Stimulated activated CD8-positive, alpha-beta memory T cell treated with anti-CD3 and anti-CD28 coated beads, Interleukin-2, amount 100 ng/mL, for 1 hour (primary cell): ENCODE measurements at places on chromosomes 5 and 9.

DNA sequence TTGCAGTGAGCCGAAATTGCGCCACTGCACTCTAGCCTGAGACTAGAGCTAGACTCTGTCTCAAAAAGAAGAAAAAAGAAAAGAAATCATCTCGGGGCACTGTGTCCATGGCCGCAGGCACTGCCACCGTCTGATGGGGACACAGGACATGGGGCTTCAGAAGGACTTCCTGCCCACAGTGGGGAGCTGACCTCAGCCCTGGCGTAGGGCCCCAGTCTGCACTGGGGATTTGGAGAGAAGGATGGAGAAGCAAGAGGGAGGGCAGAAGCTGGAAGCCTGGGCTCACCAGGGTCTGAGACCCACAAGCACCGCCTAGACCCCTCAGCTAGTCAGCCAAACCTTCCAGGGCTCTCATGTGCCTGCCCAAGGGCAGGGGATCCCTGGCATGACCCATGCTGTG is 4.1 kb upstream of the SARDH start:
- no peak for DNase-seq

GRCh38 chr9:112774006-112774996 is 23.7 kb downstream of the SNX30 start:
- no peak for DNase-seq

GRCh38 chr9:119577881-119578280 is 208.6 kb upstream of the BRINP1 start:
- DNase-seq: no peak

GRCh38 chr9:120654272-120654671 is 60.0 kb downstream of the MEGF9 start:
- DNase-seq: no peak

- no peak for DNase-seq
Observed at GRCh38 chr9:98794802-98795201, 1.6 kb downstream of the ANKS6 start.

DNA sequence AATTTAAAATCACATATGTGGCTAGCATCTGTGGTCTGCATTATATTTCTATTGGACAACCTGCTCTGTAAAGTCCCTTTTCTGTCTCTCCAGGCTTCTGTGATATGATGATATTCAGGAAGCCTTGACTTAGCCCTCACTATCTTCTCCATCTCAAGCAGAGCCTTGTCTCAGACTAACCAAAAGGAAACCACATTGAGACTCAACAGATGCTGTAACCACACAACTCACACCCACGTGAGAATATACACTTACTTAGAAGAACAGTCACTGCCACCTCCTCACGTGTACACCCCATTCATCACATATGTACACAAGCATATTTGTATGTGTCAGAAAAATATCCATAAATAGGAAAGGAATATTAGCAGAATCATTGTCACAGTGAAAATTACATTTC is 33.6 kb downstream of the HTR4 start:
- no peak for DNase-seq

DNA sequence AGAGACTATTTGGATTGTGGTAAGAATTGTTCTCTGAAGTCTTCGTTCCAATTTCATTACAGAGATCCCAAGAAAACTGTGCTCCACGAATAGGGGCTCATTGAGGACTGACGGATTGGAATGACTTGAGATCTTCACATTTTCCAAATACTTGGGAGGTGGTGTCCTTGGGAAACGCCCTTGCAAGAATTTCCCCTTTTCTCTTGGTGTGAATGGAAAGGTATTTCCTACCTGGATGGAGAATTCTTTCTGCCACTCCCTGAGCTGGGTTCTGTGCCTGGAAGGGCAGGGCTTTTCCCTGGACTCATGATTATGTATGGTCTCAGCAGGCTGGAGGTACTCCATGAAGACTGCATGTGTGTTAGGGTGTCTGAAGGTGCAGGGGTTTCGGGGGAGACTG is 53.9 kb downstream of the SNX18 start:
- DNase-seq: no peak

DNA sequence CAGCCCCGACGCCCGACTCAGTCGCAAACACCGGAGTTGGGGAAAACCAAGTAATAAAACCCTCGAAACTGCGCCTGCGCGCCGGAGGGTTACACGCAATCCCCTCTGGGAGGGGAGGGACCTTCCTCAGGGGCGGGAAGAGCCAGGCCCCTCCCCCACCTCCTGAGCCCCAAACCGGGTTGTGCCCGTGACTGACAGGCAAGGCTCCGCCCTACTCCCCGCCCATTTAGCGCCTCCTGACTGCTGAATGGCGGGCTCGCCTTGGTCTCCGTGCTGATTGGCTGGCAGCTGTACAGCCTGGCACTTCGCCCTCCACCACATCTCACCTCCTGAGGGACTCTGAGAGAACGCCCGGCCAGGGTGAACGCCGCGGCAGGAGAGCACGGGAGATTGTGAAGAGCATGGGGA is at the start of gene PRDM9:
Gene PRDM9, plus strand, starts transcription at position 332 of the 408 bp plus-strand sequence. CDS start 1,425 bp downstream, outside the sequence.
- DNase-seq: no peak

DNA sequence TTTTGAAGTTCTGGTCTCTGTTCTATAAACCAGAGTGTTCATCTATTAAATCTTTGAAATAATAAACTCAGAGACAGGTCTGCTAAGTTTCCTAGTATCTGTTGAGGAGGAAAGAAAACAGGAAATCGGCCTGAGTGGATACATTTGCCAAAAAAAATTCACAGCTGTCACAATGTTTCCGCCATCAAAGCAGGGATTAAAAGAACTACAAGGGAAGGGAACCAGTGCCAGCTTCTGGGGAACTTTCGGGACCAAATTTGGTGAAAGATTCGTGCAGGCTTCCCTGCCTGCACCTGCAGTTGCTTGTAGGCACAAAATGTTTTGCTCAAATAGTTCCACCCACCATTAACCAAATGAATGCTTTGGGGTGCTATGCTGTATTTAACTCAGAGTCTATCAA is 267.5 kb downstream of the MSX2 start:
- no peak for DNase-seq

GRCh38 chr5:32156635-32157034 is 17.5 kb downstream of the GOLPH3 start:
- DNase-seq: no peak

DNA sequence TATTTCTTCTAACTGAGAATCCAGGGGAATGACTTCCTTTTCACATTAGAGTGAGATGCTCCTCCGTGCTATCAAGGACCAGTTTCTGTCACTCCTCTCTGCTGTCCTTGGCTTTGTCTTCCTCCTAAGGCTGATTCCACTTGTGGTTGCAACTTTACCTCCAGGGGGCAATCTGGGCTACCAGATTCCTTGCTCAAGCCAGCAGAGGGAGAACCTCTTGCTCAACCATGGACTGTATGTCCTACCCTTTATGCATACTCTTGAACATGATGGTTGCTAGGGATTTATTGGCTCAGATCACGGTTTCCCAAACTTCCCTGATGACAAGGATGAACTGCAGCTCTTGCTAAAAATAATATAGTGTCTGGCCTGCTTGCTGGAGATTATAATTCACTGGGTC is 24.0 kb downstream of the NNT start:
- DNase-seq: no peak

GRCh38 chr5:95935553-95936100 is 26.0 kb downstream of the ELL2 start:
- DNase-seq: no peak

GRCh38 chr5:1748271-1748670 is 51.4 kb downstream of the MRPL36 start:
- no peak for DNase-seq

- DNase-seq: no peak
Observed at GRCh38 chr5:55645304-55645703, 66.8 kb downstream of the SLC38A9 start.

DNA sequence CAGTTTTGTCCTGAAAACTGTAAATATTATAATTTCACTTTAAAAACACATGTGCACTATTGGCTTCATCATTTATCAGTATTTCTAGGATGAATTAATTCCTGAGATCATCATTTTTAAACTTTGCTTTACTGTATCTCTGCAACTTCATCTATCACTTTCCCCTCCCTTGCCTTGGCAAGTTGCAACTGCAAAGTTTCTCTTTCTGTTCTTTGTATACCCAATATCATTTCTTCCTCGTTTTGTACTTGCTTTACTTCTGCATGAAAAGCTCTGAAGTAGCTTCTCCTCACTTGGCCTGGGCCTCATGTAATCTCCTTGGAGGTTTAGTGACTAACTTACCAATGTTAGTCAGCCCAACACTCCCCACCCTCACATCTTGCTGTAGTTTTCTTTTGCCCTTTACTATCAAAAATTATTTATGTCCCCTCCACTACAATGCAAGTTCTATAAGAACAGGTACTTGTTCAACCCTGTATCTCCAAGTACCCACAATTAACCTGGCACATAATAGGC is 12.8 kb downstream of the C5orf63 start:
- no peak for DNase-seq

- no peak for DNase-seq
Observed at GRCh38 chr5:5558638-5559527, 136.4 kb downstream of the ICE1 start.

- DNase-seq: no peak
Observed at GRCh38 chr9:107426126-107426525, 63.4 kb downstream of the KLF4 start.

GRCh38 chr9:82934949-82935348 is 128.0 kb downstream of the RASEF start:
- no peak for DNase-seq

- DNase-seq: no peak
Observed at GRCh38 chr5:20555034-20555433, 567.0 kb upstream of the CDH18 start.

GRCh38 chr5:10351199-10351905 is 2.1 kb upstream of the MARCHF6 start:
- no peak for DNase-seq

GRCh38 chr5:83889971-83890745 is 169.5 kb upstream of the HAPLN1 start:
- no peak for DNase-seq

- no peak for DNase-seq
Observed at GRCh38 chr5:107505763-107506534, 164.8 kb downstream of the EFNA5 start.

DNA sequence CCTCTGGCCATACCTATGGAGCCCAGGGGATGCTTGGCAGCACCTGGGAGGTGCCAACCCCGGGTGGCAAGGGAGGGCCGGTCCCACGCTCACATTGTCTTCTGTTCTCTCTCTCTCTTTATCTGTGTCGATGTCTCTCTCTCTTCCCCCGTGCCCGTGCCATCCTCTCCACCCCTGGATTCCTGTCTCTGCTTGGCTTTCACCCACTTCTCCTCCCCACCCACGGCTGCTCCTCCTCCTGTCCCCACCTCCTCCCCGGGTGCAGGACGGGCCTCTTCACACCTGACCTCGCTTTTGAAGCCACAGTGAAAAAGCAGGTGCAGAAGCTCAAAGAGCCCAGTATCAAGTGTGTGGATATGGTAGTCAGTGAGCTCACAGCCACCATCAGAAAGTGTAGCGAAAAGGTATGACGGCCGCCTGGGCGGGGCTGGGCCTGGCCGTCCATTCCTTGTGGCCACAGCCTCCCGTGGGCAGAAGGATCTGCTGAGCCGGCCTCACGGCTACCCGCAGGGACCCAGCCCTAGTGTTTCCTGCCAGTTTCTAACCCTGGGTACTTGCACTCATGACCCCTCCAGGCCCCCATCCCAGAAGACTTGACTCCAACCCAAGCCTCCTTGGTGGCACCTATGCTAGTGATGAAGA is 22.7 kb downstream of the DNM1 start:
- DNase-seq: no peak

- DNase-seq: no peak
Observed at GRCh38 chr5:59673438-59674058, 220.0 kb downstream of the PDE4D start.

DNA sequence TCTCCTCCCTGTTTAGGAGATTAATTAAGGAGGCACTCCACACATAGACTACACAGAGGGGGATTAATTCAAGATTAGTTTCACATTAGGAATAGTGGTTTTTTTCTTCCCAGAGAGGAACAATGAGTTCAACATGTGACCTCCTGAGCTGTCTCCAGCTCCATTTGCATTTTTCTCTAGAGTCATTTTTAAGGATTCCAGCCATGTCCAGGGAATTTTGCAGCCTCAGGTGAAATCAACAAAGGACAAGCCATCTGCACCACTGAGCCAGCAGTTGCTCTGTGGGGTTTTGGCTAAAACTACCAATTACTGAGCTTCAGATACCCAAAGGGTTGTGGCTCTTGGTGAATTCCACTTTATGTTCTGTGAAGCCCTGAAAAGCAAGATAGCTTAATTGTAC is 258.5 kb upstream of the PPP1R2B start:
- no peak for DNase-seq

DNA sequence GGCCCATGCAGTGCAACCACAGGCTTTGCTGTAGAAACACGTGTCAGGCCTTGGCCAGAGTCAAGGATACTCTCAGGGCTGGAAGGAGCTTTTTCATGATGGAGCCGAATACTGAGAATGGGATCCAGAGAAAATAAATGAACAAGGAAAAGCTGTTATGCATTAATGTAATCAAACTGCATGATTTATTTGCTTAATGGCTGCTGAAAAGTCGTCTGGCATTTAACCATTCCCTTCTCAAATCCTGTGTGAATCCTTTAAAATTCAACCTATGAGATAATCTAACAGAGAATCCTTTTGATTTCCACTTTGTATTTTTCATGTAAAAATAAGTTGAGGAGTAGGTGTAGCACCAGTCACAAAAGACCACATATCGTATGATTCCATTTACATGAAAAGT is 24.1 kb upstream of the GNA14 start:
- no peak for DNase-seq

- DNase-seq: no peak
Observed at GRCh38 chr5:62284946-62285891, 20.8 kb upstream of the KIF2A start.

- DNase-seq: no peak
Observed at GRCh38 chr9:3976865-3977613, 322.8 kb downstream of the GLIS3 start.

DNA sequence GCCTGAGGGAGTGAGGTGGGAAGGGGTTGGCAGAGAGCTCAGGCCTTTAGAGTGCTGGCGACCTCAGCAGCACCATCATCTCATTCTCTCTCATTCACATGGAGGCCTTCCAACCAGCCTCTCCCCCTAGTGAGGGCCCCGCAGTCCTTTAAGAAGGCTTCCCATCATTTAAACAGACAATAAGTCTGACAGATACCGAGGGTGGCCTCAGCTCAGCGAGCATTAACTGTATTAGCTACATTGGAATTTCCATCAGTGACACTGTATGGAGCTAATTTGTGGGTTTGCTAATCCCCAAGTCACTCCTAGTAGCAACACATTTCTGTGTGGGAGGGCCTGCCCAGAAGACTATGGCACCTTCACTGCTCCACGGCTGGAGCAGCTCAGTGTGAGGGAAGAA is 75.8 kb downstream of the INSYN2B start:
- DNase-seq: no peak

GRCh38 chr9:93814077-93814956 is 140.8 kb downstream of the BARX1 start:
- DNase-seq: no peak

- DNase-seq: no peak
Observed at GRCh38 chr9:94449486-94449885, 105.4 kb upstream of the PCAT7 start.

GRCh38 chr9:87973122-87973521 is 1.2 kb downstream of the CDK20 start:
- DNase-seq: no peak

GRCh38 chr9:122332083-122332482 is 38.7 kb upstream of the PTGS1 start:
- DNase-seq: no peak

GRCh38 chr9:100377015-100377414 is 24.3 kb upstream of the TEX10 start:
- DNase-seq: no peak

- no peak for DNase-seq
Observed at GRCh38 chr5:64629841-64630240, 60.5 kb upstream of the SHISAL2B start.

- DNase-seq: no peak
Observed at GRCh38 chr9:15156241-15156640, 150.8 kb downstream of the TTC39B start.

GRCh38 chr9:118100529-118101419 is 396.6 kb downstream of the TLR4 start:
- DNase-seq: no peak
